ENCODE measurements at places on chromosomes 5 and 9.

DNA sequence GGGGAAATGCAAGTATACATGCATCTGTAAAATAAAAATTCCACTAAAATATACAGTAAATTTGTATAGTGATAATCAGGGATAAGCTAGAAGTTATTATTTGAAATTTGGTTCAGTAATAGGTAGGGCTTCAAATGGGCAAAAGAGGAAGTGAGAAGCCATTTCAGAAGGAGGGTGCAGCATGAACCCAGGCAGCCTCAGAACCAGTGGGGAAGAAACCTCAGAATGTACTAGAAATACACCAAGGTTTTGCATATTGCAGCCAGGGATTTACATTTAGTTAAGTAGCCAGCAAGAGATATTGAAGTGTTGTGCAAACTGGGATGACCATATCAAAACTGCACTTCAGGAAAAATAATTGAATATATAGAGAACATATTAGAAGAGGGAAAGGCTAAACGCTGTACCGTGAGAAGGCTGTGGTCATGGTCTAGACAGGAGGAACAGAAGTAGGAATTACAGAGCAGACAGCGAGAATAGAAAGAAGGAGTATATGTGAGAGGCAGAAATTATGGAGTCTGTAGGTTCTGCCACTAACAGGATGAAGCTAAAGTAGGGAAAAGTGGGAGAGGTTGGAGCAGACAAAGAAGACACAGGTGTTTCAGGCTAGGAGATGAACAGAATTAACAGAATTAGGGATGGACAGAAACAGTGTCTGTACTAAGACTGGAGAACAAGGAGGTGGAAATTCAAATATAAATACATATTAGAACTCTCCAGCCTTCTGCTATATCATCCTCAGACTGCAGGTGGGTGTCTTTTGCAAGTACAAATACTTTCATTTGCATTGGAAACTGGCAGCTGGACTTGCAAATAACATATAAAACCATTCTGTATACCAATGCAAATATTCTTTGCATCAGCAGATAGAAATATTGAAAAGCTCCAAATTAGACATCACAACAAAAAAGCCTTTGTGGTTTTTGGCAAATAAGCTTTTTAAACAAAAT, 335.6 kb downstream of the ZNF608 start:
- DNase-seq, result no peak

DNA sequence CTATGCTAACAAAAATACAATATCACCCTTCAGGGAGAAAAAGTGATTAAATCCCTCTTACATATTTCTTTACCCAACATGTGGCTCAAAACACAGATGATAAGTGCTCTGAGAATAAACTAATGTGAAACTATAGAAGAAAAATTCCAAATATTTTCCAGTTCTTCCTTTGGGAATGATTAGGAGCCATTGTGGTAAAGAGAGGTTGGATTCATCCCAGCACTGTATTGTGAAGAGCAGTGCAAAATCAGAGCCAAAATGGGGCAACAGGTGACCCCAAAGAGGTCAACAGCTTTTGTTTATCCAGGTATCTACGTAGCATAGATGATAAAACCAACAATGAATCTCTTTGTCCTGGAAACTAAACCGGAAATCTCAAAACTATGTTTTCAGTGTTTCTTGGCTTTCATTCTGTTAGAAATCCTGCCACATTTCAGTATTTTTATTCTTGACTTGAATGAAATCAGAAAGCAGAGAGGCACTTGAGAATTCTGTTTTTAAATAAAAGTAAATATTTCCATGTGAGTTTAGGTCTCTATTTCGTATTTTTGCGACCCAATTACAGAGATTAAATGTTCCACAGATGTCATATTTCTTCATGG, 120.4 kb upstream of the FST start:
- peak; percentile 65 for DNase-seq

DNA sequence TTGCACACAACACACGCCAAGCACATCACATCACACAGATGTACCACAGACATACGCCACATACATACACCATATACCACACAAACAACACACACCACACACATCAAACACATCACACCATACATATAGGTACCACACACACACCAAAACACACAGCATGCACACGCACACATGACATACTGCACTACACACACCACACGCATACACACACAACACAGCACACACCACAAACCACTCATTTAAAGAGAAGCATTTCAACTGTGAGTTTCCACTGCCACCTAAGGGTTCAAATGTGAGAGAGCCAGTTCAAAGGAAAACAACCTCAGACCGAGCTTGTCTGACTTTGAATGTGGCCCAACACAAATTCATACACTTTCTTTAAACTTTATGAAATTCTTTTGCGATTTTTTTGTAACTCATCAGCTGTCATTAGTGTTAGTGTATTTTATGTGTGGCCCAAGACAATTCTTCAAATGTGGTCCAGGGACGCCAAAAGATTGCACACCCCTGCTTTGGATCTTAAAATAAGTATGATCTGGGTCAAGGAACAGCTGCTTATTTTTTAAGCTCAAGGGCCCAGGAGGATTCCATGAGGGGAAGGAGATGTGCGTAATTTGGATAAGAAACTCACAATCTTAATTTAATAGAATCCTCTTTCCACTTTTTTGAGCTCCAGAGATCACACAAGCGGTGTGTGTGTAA, 494.6 kb downstream of the GADD45G start:
- peak; percentile 17 for DNase-seq

DNA sequence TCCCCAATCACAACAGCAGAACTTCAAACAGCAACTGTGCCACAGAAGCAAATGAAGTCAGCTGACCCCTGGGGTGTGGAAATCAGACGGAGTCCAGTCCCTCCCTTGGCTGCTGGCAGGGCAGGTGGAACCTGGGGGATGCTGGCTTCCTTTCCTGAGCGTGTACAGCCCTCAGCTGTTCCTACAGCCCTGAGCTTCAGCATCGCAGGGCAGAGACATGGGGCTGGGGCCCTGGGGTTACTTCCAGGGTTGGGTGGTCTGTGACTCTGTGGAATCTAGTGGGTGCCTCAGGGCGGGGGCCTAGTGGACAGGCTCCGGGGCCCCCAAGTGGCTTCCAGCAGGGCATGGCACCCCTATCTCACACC, 7.3 kb upstream of the RXRA start:
- DNase-seq, result no peak

DNA sequence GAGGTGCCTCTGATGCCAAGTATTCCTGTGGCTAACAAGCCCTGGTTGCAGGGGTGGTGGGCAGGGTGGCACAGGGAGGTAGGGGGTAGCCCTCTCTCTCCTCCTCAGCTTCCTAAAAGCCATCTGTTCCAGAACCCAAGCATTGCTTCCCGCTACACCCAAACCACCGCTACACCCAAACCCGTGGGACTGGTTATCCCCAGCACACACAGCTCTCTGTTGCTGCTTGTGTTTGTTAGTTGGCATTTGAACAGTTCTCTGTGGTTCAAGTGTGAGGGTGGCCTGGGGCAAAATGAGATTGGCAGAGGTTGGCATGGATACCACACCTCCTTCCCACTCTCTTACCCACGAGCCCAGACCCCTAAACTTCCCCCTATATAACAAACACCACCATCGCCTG, 40.4 kb downstream of the SPARC start:
- no peak for DNase-seq

DNA sequence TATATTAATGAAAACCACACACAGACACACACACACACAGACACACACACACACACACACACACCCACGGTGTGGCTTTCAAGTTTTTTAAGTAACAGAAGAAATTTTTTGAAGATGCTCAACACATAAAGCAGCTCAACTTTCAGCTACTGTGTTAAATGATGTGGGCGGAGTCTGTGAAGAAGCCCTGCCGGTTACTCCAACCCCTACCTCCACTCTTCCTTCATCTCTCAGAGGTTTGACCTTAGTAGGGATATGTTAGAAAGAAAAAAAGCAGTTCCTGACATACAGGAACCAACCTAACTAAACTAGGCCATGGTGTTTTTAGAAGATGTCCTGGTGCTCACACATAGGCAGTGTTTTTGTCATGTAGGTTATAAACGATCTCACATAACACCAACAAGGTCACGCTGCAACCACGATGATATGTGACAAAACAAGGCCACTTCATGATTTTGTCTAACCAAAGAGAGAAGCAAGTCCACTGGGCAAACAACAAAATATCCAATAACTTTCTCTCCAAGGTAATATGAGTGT, 112.8 kb downstream of the EMB start:
- DNase-seq, result no peak

DNA sequence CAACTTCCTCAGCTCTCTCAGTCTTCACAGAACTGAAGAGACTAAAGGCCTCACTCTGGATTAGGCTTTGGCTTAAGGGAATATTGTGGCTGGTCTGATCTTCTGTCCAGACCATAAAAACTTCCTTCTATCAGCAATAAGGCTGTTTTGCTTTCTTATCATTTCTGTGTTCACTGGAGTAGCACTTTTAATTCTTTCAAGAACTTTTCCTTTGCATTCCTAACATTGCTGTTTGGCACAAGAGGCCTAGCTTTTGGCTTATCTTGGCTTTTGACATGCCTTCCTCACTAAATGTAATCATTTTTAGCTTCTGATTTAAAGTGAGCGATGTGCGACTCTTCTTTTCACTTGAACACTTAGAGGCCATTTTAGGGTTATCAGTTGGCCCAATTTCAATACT, 88.7 kb upstream of the ACOT12 start:
- DNase-seq, result no peak

- no peak for DNase-seq
Observed at GRCh38 chr5:134523543-134524271, 1.8 kb upstream of the JADE2 start.

DNA sequence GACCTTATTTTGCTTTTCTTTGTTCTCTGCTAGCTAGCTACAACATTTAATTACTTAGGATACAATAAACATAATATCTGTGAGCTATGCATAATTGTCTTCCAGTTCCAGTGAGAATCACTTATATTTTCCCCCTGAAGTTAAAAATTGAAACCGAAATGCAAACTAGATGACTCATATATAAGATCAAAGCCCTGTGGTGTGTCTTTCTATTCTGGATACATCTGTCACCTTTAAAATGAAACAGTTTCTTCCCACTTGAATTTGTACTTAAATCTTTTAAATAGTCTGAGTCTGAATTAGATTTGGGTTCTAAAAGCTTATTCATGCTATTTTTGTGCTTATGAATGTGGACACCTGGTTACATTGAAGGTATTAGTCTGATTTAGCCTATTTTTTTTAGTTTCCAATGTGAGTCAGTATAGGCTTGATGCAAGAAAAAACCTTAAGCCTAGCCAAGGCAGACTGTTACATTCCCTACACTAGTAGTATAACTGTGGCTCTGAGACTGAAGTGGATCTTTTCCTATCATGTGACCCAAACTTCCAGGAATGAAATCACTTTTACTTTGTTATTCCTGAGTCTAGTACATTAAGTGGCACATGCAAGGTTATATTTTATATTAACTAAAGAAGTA, 703.5 kb upstream of the RGMB start:
- DNase-seq, result peak; percentile 2

DNA sequence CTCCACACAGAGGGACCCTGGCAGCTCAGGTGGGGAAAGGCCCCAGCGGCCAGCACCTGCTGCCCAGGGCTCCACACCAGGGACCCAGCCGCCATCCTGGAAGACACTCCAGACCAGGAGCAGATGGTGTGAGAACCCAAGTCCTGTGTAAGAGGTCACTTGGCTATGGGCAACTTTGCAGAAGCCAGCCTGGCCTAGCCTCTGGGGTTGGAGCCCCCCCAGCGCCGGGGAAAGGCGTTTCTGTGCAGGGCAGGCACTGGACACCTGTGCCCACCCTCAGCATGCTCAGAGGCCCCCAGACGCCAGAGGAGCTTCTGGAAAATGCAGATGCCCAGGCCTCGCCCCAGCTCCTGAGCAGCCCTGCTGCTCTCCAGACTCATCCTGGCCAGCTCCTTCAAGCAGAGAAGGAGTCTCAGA, 34.0 kb downstream of the RASGEF1C start:
- DNase-seq, result no peak

DNA sequence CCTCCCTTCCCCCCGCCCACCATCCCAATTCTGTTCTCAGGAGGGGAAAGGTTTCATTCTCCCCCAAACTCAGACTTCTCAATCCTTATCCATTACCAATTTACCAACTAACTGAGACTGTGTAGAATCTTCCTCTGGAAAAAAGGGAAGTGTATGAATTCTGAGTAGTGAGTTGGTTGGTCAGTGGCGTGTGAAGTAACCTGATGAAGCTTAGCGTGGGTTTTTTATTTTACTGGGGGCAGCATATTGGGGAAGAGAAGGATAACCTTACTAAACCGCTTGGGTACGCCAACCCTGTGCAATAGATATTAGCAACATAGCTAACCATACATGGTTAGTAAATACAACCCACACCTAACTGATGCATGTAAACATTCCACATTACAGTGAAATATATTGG, 1.1 kb upstream of the DNAJC21 start:
- no peak for DNase-seq

DNA sequence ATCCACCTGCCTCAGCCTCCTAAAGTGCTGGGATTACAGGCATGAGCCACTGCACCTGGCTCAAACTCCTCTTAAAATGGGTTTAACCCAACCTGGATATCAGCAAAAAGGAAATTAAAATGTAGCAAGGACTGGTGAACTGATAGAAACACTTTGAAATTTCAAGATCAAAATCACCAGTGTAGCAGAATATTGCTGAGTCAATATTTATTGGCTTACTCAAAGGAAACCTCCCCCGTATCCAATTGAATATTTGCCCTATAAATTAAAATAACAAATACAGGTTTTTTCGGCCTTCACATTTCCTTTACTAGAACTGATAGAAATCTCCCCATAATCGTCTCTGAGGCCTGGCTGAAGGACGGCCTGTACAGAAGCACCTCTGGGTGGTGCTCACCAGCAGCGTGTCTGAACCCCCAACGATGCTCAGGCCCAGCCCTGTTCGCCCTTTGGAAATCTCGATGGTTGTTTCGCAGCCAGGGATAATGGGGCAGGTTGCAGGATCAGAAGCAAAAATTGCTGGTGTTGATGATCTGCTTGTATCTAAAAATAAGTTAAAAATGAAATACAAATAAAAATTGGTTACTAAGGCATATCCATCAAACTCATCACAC, 156.6 kb downstream of the MPDZ start:
- no peak for DNase-seq

DNA sequence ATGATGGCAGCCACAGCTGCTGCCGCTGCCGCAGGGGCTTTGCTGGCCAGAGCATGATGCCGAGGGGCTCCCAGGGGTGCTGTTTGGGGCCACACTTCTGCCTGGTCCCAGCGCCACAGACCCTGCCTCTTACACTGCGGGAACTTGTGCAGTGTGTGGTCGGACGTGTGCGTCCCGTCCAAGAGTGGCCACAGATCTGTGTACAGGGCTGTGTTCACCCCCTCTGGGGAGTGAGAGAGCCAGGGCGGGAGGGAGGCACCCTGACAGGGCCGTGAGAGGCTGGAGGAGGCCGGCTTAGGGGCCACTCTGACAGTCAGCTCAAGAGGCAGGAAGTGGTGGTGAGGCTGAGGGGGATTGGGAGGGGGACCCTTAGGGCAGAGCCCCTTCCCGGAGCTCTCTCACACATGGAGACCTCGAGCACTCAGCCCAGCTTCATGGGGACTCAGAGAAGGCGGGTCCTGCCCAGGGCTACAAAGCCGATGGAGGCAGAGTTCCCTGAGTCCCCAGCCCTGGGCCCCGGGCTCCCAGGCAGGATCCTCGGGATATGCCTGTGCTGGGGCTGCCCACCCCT, 13.1 kb upstream of the CARD19 start:
- DNase-seq, result no peak
